ENCODE measurements at places on chromosomes 2 and 18.

GRCh38 chr2:227462972-227463931 is 8.7 kb upstream of the AGFG1 start:
- no peak for DNase-seq

DNA sequence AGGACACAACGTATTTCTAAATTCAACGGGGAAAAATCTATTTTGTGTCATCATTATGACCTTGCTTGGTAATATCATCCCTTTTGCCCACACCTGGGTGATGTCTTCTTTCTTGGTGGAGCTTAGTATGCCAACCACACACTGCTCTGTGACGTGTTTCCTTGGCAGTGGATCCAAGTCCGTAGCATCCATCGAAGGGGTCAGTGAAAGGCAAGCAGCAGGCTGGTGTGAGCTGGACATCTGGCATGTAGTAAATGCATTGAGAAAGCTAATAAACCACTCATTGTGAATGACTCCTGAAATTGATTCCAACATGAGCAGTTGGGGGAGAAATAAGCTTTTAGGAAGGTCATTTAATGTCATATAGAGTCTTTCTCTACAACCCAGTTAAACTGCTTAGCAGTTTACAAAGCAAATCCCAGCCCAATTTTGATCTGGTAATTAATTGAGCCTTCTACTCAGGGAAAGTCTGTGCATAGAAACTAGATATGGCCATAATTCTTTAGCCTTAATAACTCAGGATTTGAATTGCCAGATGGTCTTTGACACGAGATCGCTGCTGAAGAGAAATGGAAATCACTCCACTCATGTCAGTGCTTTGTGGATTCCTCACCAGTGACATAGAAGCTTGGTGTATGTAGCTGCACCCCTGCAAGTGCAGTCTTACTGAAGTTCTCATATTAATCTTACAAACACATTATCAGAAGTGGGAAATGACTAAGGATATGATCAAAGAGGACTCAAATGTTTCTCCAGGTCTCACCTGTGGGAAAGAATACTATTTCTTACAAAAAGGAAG is 494.8 kb downstream of the CMPK2 start:
- no peak for DNase-seq

DNA sequence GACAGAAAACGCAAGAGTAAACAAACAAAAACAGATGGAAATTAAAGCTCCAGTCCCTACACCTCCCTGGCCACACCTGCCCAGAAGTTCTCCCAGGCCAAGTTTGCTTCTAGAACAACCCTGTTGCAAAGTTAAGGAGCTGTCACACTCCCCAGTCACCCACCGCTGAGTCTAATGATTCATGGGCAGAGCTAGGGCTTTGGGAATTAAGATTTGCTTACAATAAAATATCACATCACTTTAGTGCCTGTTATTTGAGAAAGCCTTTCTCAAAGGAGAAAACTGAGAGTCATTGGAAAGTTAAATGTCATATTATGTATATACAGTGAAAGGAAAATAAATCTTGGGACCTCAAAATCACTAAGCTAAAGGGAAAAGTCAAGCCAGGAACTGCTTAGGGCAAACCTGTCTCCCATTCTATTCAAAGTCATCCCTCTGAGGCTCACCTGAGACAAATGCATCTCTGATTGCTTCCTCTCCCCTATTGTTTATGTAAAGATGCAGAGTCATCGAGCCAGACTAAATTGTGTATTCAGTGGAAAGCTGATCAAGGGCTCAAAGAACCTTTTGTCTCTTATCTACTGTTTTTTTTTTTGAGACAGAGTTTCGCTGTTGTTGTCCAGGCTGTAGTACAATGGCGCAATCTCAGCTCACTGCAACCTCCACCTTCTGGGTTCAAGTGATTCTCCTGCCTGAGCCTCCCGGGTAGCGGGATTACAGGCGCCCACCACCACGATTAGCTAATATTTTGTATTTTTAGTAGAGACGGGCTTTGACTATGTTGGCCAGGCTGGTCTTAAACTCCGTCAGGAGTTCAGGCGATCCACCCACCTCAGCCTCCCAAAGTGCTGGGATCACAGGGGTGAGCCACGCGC is 2.8 kb downstream of the CRYGB start:
- DNase-seq: no peak

DNA sequence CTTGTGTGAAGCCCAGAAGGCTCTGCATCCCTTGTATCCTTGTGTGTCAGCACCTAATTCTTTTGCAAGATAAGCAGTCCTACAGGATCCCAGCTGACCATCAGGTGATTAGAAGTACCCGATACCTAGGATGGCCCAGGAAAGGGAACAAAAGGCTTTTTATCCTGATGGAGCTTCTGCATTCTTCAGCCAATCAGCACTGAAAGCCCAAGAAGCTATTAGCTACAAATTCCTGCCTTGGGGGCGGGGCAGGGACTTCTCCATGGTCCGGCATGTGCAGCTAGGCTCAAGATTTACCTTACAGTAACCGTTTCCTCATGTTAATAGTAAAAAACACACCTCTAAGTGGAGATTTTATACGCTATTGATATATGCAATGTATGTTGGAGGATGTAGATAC is 264.6 kb upstream of the THUMPD2 start:
- DNase-seq: no peak

DNA sequence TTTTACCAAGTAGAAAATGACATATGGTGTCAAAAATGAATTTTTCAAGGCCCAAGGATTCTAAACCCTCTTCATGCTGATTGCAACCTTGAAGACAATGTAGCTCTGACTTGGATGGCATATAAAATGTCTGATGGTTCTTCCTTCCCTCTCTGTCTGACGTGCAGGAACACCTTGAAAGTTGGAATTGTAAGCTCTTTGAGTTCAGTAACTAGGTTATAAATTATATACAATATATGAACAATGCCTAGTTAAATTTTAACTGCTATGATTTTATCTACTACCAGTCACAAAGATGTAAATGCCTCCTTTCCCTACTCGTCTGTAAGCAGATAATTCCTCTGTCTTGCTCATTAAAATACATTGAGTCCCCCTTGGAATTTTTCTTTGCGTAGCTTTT is 89.5 kb upstream of the TMEM17 start:
- no peak for DNase-seq

GRCh38 chr2:172884336-172884735 is 148.7 kb downstream of the RAPGEF4 start:
- no peak for DNase-seq

DNA sequence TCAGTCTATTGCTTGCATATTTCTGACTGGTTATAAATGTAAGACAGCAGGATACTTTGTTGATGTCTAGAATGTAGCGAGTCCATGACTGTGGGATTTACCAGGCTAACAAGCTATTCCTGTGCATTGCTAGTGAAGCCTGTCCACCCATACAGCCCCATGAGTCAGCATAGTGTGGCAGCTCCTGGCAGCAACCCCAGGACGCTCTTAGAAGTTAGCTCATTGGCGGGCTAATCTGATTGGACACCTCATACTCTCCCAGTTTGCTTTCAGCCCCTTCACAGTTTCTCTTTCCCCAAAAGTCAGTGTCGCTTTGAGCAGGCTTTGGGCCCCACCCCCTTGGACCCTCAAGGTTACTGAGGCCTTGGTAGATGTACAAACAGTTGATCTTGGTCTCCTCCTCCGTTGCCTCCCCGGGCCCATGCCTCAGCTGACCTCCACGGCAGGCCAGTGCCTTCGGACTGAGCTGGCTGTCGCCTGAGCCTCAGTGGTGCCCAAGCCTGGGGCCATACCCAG is 48.0 kb downstream of the COA5 start:
- DNase-seq: no peak

DNA sequence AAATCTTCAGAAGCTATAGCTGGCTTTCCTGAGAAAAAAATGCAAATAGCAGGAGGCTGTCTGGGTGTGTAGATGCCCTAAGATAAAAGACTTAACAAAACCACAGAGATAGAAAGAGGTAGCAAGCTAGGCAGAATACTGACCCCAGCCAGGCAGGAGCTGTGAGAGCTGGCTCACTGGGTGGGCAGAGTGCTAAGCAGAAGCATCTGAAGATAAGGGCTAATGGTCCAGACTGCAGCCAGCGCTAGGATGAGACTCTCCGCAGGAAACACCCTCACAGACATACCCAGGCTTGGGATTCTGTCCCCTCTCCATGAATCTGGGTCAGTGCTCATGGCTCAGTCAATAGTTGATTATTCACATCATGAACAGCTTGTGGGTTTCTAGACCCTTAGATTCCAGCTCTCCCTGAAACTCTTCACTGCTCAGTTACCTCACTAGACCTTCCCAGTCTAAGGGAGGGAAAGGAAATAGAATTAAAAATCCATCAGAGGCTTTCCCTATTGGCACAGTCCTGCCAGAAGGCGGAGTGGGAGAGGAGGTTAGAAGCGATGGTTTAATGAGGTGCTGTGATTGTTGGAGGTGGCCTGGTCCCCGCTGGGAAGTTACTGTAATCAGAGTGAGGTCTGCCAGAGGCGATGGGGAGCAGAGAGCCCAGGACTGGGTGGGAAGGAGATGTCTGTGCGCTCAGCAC is 21.4 kb upstream of the CCBE1 start:
- no peak for DNase-seq

- no peak for DNase-seq
These were observed 86.8 kb downstream of the PRPF40A start for GRCh38 chr2:152630466-152630865.

- no peak for DNase-seq
These were observed 275.9 kb downstream of the CDH20 start for GRCh38 chr18:61609131-61609530.

DNA sequence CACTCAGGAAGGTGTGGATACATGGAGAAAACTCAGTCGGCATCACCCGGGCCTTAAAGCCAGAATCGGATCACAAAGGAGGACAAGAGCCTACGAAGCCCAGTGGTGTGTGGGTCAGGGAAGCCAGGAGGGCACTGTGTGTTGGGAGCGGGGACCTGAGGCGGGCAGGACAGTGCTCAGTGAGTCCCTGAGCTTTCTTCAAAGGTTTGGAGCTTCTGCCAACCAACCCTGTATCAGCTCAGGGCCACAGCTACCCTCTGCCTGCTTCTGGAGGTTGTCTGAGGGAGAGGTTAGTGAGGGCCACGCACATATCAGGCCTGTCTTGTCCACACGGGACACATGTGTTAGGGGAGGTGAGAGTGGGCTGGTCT is 52.4 kb downstream of the DYSF start:
- no peak for DNase-seq

DNA sequence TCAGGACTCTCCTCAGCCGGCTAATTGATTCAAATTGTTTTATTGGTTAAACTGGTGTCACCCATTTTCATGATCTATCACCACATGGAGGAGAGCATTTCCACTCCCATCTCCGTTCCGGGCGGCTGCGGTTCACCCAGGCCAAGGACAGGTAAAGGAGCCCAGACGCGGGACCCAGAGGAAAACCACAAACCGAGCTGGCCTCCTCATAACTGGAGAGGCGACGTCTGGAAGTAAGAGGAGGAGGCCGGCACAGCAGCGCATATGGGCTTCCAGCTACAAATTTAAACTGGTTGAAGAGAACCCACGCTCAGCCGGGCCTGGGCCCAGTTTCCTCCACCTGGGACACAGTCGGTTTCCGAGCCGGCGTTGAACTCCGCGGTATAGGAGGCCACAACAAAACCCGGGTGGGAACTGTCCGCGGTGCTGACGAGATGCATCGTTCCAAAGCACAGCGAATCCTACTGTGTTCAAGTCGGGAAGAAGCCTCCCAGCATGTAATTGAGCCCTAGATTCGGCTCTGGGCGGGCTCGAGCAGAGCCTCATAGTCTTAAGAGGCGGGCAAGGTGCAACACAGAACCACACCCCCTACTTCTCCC is 3.0 kb upstream of the SKOR2 start:
- DNase-seq: no peak

- DNase-seq: no peak
These were observed 536 bp downstream of the VPS54 start for GRCh38 chr2:64018701-64019082.

DNA sequence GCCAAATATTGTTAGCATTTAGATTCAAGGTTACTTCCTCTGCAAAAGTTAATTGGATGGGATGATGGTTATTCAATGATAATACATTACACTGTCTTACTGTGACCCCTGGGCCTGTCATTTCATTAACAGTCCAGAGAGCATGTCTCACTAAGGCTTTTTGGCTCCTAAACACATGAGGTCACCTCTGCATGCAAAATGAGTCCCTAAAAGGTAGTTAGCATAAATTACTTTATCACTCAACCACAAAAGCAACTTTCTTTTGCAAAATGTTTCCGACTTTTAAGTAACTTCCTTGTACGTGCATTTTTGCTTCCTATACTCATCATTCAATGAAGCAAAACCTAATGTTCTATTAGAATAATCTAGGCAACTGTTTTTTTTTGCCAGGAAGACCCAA is 16.8 kb upstream of the AGFG1 start:
- DNase-seq: no peak

DNA sequence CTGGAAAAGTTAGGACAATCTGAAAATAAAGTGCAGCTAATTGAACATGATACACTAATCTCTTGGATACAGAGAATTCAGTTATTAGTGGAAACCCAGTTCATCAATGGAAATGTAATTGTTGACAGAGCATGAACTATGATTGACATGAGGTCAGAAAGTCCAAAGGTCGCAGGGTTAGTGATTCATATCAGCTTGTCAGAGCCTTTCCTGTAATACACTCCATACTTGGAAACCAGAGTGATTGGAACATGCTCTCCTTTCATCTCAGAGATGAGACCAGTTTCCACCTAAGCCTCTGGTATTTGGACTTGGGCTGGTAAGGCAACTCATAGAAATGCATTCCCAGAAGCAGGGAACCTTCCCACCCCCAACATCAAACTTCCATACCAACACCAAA is 8.5 kb upstream of the NCKAP5 start:
- DNase-seq: no peak

GRCh38 chr2:132478461-132479105 is 62.0 kb downstream of the GPR39 start:
- no peak for DNase-seq

All from SIG-M5 (cell line).